ENCODE measurements at places on chromosomes 2 and 18.

GRCh38 chr18:75264926-75265597 is 54.5 kb downstream of the TSHZ1 start:
- no peak for DNase-seq

- DNase-seq: no peak
Observed at GRCh38 chr2:237515621-237516275, 28.7 kb downstream of the MLPH start.

GRCh38 chr2:96102596-96103186 is 13.7 kb downstream of the ADRA2B start:
- no peak for DNase-seq

GRCh38 chr2:79368116-79368630 is 144.7 kb upstream of the CTNNA2 start:
- DNase-seq: no peak

DNA sequence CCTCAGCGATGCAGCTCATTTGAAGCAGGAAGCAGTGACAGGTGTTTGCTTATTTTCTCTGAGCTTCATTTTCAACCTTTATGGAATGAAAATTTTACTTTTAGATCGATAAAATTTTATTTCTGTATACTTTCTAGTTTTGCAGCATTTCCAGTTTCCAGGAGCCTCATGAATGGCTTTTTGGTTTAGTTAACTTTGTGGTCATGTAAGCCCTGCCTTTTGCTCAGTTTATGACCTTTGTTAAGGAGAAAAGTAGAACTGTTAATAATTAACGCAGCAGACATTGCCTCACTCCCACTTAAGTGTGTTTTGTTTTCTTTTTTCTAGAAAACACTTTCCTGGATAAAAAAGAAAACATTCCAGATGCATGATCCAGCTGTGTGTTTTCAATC is 4.4 kb upstream of the FARP2 start:
- no peak for DNase-seq

DNA sequence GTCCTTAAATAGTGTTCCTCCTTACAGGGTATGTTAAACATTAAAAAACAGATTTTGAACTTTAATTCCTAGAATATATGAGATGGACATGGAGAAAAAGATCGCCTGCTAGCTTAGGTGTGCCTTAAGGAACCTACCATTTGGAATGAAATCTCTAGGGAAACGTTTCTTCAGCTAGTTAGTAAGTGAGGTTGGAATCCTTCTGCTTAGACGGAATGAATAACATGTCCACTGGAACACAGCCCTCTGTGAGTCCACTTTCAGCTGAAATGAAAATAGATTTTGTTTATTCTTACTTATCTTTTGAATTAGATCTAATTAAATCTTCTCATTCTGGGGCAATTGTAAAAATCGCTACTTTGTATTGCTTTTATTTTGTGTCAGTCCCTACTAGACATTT is 28.4 kb downstream of the NAB1 start:
- no peak for DNase-seq

- DNase-seq: no peak
Observed at GRCh38 chr2:178946494-178946893, 103.4 kb downstream of the CCDC141 start.

DNA sequence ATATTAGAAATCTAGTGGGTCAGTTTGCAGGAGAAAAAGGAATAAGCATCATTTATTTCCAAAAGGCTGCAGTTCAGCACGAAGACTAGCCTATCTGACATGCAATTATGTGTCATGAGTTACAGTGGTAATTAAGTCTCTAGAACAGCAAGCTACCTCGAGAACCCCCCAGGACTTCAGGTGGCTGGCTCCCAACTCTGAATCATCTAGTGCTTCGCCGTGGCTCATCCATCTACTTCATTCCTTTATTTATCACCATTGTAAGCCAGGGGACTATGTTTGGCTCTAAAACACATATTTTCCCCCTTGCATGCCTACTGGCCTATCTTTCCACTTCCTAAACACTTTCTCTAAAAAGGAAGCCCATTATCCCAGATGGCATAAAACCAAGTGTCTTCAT is 121.6 kb downstream of the TXNL1 start:
- DNase-seq: no peak

DNA sequence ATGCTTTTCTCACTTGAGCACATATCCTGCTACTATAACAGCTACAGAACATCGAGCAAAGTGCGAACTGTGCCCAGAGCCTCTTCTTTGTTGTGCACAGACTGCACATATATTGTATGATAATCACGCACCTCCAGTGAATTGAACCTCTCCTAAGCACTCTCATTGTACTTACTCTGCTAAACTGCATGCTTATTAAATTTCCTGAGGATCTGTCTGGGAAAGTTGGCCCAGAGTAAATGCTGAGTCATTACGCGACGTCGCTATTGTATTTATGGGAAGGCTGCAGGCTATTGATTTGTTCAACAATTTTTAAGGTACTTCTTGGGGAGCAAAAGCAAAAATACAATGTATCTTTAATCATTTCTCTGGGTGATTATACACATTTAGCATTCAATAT is 399.6 kb upstream of the DSEL start:
- no peak for DNase-seq

DNA sequence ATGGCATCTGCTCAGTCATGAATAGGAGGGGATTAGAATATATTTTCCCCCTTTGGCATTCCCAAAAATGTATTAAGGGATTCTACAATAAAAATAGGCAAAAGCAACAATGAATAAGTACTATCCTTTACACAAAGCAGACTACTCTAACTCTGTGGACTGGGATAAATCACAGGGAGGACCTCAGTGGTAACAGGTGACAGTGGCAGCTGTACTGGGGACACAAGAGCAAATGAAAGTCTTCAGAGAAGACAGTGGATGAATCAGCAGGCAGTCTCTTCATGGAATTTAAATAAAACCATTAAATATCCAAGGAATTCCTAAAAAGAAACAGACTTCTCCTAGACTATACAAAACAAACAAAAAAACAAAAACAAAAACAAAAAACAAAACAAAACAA is 4.8 kb downstream of the CDH7 start:
- DNase-seq: no peak

- no peak for DNase-seq
Observed at GRCh38 chr18:23757437-23757733, 68.1 kb downstream of the LAMA3 start.

DNA sequence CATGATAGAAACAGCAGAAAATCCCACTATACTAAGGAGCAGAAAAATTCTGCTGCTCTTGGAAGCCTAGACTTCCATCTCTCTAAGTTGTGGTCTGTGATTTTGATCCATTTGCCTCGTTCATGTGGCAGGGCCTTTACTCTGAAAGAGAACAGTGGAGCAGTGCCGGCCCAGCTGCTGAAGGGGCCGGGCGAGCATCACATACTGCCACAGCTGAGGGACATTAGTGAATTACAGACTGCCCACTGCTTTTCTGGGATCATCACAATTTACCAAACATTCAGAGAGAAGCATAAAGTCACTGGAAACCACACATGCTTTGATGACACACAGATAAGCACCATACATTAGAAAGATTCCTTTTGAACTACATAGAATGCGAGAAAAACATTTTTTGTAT is 217.0 kb upstream of the BOD1L2 start:
- no peak for DNase-seq

DNA sequence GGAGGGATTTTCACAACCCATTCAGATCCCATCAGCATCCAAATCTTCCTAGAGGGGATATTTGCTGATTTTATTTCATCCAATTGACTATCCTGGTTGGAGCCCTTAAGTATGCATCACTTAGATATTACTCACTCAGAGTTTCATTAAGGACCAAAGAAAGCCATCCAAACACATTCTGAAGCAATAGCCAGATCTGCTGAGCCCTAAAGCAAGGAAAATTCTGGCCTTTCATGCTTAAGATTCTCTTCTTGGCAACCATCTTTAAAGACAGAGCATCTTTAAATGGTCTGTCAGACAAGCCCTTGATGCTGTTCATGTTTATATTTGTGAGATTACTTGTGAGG is 40.9 kb upstream of the C1D start:
- no peak for DNase-seq

DNA sequence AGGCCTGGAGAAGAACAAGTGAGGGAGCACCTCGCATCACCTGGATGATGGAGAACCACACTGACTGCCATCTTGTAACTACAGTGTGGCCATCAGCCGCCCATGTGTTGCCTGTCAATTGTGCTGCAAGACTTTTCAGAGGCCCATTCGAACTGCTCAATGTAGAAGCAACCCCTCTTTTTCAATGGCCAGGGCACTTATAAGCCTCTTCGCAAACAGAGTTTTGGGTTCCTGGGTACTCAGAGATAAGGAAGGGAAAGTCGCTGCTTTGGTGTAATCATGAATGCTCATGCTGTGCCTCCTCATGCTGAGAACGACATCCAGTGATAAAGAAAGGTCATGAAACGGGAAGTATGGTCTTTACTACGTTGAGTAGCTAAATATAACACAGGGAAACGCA is 143.9 kb upstream of the SLC39A10 start:
- no peak for DNase-seq

GRCh38 chr18:58097121-58097906 is 53.3 kb downstream of the NEDD4L start:
- no peak for DNase-seq

DNA sequence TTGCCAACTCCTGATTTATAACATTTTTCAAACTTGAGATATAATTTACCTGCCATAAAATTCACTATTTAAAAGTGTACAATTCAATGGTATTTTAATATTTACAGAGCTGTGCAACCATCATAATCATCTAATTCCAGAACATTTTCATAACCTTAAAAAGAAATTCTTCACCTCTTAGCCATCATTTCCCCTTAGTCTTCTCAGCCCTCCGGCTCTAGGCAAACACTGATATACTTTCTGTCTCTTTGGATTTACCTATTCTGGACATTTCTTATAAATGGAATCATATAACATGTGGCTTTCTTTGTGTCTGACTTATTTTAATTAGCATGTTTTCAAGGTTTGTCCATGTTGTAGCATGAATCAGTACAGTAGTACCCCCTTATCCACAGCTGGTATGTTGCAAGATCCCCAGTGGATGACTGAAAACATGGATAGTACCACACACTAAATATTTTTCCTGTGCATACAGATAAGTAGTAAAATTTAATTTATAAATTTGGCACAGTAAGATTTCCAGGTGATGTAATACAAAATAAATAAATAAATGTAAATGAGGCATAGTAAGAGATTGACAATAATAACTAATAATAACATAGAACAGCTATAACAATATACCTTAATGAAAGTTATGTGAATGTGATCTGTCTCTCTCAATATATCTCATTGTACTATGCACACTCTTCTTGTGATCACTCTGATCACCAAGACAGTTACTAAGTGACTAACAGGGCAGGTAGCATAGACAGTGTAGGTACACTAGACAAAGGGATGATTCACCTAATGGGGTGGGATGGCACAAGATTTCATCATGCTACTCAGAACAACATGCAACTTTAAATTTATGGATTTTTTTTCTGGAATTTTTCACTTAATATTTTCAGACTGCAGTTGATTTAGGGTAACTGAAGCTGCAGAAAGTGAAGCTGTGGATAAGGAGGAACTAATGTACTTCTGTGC is 73.1 kb downstream of the RAB3GAP1 start:
- DNase-seq: no peak

- DNase-seq: no peak
Observed at GRCh38 chr18:35083174-35083712, 42.0 kb downstream of the MAPRE2 start.

DNA sequence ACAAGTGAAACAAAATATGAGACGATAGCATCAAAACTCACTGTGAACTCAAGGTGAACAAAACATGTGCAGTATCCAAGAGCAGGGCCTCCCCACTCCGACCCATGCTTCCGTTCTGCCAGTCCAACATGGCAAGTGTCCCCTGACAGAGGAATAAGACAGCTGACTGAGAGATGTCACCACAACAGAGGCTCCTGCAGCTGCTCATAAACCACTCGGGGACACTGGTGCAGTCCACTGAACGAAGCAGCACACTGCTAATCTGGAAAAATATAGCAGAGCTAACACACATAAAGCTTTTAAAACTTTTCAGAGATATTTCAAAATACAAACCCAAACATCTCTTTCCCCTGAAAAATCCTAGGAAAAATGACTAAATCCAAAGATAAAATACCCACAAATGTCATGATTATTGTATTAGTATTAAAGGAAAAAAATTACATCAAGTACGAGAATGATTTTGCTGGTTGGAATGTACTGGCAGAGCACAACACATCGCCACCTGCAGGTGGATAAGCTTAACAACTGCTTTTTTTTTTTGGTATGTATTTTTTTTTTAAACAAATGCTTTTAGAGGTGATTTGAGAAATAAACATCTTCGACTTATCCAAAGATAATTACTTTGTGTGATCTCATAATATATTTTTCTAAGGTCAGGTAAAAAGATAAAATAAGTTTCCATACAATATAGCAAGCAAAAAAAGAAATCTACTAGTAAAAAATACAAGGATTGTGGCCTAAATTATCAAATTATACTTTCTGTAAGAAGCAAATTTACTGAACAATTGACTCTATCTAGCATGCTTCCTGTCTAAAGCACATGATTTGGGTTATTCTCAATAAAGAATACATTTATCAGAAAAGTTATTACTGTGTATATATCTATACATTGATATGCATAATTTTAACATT is 18.6 kb downstream of the THADA start:
- DNase-seq: peak; percentile 4

GRCh38 chr2:100272841-100273329 is 49.4 kb downstream of the LONRF2 start:
- no peak for DNase-seq

DNA sequence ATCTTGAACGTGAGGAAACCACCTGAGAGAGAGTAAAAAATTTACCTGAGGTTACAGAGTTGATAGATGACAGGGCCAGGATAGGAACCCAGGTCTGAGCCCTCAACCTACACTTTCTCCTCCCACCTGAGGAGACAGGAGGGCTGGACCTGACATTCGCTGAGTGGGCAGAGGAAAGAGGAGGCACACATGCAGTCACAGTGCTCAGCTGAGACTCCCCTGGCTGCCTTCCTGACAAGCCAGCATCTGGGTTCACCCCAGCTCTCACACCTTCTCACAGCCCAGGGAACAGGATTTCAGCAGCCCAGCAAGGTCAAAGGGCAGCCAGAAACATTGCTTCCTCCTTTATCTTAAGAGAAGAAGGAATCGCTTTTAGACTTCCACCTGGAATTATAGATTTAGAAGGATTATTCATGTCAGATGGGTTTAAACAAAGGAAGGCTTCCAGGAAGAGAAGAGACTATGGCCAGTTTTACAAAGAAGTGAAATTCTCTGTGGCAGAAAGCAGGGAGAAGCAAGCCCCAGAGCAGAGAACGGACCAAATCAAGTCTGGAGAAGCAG is 18.1 kb upstream of the PKDCC start:
- no peak for DNase-seq

DNA sequence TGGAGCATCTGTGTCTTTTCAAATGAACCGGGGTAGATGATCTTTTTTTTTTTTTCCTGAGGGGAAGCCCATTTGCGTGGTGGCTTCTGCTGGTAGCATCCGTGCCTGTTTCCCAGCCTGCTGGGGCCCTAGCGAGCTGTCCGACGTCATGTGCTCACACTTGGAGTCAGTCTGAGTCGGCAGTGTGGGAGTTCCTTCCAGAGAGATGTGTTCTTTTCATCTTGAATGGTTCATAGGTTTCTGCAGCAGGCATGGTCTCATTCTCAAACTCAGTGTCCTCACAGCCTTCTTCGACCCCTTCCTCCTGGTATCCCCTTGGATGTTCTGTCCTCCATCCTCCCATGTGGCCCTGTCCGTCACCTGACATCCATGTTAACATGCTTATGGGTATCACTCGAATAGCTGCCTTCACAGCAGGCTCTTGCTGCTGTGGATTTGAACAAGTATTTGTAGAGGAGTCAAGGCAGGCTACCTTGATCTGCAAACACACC is 51.0 kb downstream of the LDLRAD4 start:
- DNase-seq: no peak
